Stimulated activated CD8-positive, alpha-beta memory T cell treated with anti-CD3 and anti-CD28 coated beads, Interleukin-4, amount 100 ng/mL, for 4 hours (primary cell): ENCODE measurements at places on chromosomes 7 and 10.

DNA sequence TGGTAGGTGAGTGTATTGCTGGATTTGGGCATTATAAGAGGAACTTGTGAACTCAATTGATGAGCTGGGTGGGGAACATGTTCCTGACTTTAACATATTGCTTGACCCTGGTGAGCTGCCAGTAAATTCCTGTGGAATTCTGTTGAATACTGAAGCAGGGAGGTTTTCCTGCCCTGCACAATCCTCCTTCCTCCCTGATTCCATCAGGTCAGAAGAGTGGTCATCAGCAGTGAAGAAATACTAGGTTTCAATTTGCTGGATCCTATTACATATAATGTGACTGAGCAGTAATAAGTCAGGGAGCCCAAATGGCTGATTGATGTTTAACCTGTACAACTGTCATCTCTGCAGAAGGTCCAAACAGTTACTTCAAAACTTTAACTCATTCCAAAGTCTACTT is 581.2 kb downstream of the SUGCT start:
- DNase-seq: no peak

DNA sequence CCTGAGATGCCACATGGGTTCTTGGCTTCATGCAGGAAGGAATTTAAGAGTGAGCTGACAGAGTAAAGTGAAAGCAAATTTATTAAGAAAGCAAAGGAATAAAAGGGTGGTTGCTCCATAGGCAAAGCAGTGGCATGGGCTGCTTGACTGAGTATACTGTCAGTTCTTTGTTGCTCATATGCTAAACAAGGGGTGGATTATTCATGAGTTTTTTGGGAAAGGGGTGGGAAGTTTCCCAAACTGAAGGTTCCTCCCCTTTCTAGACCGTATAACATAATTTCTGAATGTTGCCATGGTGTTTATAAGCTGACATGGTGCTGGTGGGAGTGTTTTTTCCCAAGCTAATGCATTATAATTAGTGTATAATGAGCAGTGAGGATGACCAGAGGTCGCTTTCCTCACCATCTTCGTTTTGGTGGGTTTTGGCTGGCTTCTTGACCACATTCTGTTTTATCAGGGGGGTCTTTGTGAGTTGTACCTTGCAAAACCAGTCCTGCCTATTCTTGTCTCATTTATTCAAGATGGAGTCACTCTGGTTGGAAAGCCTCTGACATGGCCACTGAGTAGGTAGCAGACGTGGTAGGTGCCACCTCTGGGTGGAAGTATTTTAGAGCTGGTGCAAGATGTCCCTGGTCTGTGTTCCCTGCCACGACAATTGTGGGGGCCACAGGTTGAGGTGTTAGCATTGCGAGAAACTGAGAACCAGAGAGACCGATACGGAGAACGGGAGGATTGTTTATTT is 107.5 kb upstream of the SDK1 start:
- no peak for DNase-seq

DNA sequence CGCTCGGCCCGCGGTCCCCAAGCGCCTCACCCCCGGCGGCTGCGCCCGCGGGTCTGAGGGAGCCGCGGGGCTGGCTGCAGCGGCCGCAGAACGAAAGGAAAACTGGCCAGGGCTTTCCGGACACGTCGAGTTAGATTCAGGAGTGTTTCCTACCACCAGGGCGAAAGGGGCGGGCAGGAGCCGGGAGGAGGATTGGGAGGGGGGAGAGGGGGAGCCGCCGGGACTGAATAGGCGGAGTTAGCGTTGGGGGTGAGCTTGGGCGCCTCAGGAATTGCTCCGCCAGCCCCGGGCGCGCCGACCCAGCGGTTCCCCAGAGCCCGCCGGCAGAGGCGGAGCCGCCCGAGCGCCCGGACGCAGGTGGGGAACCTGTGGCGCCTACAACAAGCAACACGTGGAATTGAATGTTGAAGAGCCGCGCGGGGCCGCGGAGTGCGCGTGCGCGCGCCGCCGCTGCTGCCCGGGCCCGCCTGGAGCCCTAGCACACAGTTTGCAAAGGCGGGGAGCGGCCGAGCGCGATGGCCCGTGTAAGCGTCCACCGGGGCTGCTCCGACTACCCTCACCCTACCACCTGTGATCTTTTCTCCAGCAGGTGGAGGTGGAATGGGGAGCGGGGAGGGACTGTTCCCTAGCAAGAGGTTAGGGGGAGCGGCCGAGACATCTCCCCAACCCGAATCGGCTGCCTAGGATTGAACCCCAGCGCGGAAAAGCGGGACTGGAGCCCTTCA is at the start of gene CADPS2:
TSS of gene CADPS2 (minus strand) at position 104 of the 725 bp plus-strand sequence. CDS start 123 bp downstream, outside the sequence.
- DNase-seq: no peak

DNA sequence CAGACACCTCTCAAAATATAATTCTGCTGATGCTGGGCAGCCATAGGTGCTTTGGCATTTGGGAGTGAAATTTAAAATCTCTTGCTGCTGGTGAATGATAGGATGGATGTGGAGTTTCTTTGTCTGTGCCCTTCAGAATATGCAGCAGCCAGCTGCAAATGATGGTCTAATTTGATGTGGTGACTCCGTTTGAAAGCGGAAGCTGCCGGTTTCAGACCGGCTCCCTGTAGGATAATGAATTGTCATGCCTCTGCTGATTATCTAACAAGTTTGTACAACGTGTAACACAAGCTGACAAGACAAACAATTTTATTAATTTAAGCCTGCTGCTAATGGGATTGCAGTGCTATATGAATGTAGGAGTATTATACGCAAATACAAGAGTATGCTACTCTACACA is 103.5 kb downstream of the SND1 start:
- no peak for DNase-seq

DNA sequence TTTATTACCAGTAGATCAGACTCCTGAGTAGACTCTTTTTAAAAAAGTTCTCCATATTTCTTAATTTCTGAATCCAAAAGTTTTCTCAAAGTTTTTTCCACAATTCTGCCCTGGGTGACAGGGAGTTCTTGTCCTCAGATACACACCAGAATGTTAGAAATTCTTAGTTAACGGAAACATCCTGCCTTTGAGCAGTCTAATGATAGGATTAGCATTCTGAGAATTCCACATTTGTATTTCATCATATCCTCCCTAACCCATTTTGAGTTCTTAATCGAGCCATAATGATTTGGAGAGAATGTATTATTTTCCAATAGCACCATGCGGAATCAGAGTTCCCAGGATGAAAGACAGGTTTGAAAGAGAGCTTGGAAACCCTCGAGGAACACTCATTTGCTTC is 28.9 kb upstream of the MRPS33 start:
- DNase-seq: no peak

DNA sequence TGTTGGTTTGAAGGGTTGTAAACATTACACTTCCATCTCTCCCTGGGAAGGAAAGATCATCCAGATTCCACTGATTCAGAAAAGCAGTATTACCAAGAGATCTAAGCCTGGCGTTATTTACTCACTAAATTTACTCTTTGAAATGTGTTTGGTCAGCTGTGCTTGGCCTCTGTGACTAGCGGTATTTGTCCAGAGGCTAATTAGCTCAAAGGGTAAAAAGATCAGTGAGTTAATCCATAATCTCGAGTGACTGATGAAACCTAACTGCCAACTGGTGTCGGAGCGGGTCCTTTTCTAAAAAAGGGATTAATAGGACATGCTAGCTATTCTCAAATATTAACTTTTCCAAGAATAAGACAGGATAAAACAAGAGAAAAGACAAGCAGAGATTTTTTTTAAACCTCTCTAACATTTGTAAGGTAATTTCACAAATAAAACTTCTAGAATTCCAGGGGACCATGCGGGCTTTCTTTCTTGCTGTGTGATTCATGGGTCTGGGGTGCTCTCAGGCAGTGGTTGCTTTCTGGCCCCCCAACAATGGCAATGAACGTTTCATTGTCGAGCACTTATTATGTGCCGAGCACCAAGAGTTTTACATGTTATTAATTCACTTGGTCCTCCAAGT is 247.3 kb upstream of the AOAH start:
- no peak for DNase-seq

GRCh38 chr7:32586291-32587221 is 91.3 kb downstream of the AVL9 start:
- no peak for DNase-seq

GRCh38 chr7:87226495-87226894 is 7.0 kb upstream of the TMEM243 start:
- no peak for DNase-seq

DNA sequence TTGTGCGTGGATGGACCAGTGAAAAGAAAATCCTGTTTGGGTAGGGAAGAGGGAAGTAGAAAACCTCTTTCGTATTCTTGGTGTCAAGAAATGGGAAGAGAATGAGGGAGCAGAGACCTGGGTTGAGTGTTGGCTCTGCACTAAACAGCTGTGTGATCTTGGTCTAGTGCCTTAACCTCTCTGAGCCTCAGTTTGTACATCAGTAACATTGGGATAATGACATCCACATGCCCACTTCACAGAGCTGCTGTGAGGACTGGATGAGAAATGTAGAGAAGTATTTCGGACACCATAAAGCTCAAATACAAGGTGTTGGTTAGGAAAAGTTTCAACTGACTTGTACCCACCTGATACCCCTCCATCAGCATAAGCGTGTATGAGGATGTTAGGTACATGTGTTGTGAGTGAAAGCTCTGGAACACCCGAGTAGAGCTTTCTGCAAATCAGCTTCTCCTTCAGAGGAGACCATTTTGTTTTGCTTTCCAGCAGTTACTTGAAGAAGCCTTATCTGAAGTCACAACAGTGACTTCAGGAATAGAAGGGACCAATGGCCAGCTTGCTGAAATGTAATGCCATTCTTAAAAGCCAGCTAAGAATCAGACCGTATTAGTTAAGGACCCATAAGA is 11.2 kb downstream of the TRIM56 start:
- DNase-seq: no peak

GRCh38 chr7:73907554-73908122 is 46.7 kb downstream of the TMEM270 start:
- DNase-seq: no peak

- DNase-seq: no peak
Measured at GRCh38 chr10:112631501-112632400, 184.7 kb downstream of the VTI1A start.

DNA sequence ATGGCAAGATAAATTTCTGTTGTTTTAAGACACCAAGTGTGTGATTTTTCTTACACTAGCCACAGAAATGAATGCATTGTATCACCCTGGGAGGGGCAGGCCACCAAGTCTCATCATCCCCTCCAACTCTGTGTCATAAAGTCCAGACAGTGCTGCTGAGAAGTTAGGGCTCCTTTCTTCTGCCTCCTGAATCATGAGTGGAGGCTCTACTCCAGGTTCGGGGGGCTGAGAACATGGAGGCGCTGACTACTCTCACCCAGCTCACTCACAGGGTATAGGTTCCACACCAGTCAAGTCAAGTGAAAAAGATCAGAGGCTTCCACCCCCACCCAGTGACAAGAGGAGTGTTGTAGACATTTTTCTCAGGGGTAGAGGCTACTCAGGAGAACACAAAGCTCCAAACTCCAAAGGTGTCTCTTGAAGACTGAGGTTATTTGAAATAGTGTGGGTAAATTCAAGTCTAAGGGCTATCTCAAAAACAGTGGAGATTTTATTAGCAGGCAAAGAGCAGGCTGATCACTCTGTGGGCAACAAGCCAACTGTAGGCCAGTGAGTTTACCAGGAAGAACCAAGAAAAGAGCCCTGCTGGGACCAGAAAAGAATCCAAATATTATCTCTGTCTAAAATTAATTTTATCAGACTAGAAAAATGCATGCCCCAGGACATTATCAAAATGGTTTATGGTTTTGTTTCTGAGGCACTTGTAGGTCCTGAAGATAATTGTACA is 118.6 kb upstream of the RET start:
- DNase-seq: no peak

DNA sequence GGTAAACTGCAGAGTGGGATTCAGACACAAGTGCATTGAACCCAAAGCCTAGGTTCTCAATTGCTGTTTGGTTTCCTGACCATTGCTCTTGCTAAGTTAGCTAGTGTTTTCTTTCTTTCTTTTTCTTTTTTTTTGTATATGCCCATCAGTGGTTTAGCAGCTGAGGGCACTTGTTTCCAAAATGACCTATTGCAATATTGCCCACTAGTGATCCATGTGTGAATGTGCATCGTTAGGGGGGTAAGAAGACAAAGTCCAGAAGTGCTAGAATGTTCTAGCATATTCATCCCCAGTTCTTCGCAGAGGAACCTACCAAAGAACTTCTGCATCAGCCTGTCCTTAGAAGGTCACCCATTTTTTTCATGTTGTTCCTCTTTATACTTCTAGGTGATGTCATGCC is 252.8 kb upstream of the GPR26 start:
- no peak for DNase-seq

GRCh38 chr10:119608316-119609155 is 11.8 kb upstream of the TIAL1 start:
- no peak for DNase-seq

- no peak for DNase-seq
Measured at GRCh38 chr10:63579371-63580014, 58.3 kb downstream of the REEP3 start.

DNA sequence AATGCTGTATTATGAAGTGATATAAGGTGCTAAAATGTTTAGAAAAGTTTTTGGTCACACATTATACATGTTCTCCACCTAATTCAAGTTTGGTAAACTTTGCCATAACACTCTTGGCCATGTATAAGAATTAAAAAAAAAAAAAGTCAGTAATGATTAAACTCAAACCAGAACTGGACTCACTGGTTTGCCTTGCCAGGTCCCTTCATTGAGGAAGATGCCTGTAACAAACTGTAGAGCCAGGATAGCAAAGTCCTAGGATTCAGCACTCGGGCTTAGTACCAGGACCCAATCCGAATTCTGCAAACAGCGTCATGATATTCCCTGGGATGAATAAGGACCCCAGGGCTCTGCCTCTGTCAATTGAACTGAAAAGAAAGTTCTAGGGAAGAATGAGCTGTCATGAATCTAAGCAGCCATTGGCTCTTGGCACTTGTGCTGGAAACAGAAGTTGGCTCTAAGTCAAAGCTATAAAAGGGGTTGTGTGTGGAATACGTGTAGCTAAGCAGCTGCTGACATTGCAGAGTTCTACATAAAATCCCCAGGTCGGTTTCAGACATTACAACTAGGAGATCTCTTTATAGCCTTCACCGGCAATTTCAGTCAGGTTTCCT is 216.9 kb downstream of the C7orf25 start:
- DNase-seq: no peak

GRCh38 chr7:74173491-74173865 is 678 bp upstream of the EIF4H start:
- DNase-seq: no peak

DNA sequence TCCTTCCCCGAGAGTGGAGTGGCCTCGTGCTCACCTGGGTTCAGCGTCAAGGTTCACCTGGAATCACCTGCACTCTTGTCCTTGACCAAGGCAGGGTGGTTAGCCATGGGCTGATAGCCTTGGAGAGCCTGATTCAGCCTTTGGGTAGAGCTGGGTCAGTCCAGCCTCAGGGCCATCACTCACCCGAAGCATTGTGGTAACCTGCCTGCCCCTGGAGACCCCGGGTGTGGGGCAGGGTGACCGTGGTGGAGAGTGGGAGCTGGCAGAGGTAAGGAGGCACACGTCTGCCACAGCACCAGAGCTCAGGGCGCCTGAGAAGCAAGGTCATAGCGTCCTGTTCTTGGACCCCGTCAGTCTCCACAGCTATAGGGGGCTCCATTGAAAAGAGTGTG is 27.8 kb upstream of the WDFY4 start:
- DNase-seq: no peak

DNA sequence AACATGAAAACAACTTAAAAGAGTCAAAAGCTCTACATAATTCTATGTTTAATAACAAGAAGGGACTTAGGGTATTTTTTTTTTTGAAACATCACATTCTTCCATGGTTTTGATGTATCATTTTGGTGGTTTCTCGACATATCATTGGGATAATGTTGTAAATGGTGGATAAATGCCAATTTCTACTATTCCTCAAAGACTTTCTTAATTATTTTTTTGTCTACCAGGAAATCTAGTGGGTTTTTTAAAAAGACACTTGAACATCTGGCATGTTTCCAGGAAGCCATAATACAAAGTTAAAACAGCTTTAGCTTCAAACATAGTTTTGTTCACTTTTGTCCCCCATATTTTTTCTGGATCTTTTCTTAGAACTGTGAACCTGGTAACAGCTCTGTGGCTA is 200.4 kb downstream of the DKK1 start:
- DNase-seq: no peak
